Putamen (tissue), 1 donor: ENCODE measurements at places on chromosomes 3 and 15.

- no peak for DNase-seq
Measured at GRCh38 chr15:51752888-51753287, 1.5 kb downstream of the TMOD2 start.

DNA sequence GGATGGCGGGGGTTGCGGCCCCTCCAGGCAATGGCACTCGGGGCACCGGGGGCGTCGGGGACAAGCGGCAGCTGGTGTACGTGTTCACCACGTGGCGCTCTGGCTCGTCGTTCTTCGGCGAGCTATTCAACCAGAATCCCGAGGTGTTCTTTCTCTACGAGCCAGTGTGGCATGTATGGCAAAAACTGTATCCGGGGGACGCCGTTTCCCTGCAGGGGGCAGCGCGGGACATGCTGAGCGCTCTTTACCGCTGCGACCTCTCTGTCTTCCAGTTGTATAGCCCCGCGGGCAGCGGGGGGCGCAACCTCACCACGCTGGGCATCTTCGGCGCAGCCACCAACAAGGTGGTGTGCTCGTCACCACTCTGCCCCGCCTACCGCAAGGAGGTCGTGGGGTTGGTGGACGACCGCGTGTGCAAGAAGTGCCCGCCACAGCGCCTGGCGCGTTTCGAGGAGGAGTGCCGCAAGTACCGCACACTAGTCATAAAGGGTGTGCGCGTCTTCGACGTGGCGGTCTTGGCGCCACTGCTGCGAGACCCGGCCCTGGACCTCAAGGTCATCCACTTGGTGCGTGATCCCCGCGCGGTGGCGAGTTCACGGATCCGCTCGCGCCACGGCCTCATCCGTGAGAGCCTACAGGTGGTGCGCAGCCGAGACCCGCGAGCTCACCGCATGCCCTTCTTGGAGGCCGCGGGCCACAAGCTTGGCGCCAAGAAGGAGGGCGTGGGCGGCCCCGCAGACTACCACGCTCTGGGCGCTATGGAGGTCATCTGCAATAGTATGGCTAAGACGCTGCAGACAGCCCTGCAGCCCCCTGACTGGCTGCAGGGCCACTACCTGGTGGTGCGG, 1.9 kb downstream of the CHST2 start:
- no peak for DNase-seq

GRCh38 chr3:117645561-117646242, 936.1 kb downstream of the TUSC7 start:
- DNase-seq, result no peak

DNA sequence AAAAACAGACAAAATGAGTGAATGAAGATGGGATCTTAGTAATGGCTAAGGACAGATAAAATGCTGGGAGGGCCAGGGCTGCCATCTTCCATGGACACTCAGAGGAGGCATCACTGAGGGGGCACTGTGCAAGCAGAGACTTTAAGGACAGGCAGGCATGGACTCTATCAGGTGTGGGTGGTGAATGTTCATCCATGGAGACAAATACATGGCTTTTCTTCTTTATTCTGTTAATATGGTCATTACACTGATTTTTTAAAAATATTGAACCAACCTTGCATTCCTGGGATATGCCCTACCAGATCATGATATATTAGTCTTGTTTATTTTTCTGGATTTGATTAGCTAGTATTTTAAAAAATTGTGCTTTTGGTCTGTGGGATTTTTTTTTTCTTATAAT, 12.2 kb downstream of the NUP210 start:
- no peak for DNase-seq

GRCh38 chr15:56754772-56755370, 21.6 kb upstream of the ZNF280D start:
- DNase-seq, result no peak
